ENCODE measurements at places on chromosomes 7 and 10.

- DNase-seq: no peak
These were observed 38.7 kb downstream of the UBE3C start for GRCh38 chr7:157177333-157177982.

DNA sequence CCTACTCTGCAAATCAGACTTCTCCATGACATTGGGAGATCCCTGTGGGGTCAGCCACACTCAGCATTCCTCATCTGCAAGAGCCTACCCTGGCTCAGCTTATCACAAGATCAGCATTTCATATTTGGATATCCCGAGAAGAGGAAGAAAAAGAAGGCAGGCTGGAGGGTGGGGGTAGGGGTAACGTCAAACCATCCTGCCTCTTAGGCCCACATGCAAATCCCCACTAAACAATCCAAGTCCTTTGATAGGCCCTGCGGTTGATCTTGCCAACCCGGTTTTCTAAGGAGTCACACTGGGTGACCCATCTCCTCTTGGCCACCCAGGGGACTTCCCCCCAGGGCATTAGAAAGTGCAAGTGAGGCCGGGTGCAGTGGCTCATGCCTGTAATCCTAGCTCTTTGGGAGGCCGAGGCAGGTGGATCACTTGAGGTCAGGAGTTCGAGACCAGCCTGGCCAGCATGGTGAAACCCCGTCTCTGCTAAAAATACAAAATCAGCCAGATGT is 128.0 kb upstream of the CALN1 start:
- DNase-seq: peak; percentile 17

GRCh38 chr10:114515298-114515914 is 111.1 kb upstream of the AFAP1L2 start:
- no peak for DNase-seq

- DNase-seq: no peak
These were observed 134.8 kb downstream of the PHTF2 start for GRCh38 chr7:77933394-77933793.

- no peak for DNase-seq
These were observed 61.8 kb upstream of the MET start for GRCh38 chr7:116610210-116610609.

Data from SK-MEL-5 (cell line).